ENCODE measurements at places on chromosomes 7 and 10. TPM values are rescaled to one million over a fixed set of nuclear protein-coding genes. Genes with fewer than 3 reads are reported as not detected.

PIK3CG gene
- total RNA-seq, result 15.7 TPM

- no peaks in the 10 kb centered on the region for H3K4me1 ChIP-seq
- no peaks in the 10 kb centered on the region for H3K27me3 ChIP-seq
- DNase-seq, result no peak
- H3K36me3 ChIP-seq, result no peaks in the 10 kb centered on the region
- no peak overlapping the region for H3K4me3 ChIP-seq
These were observed 105.6 kb downstream of the BUB3 start for GRCh38 chr10:123259791-123260190.

- H3K4me1 ChIP-seq, result peaks cover 81% of the 10 kb centered on the region
- no peak overlapping the region for H3K4me3 ChIP-seq
- H3K36me3 ChIP-seq, result peaks cover 16% of the 10 kb centered on the region
These were observed 13.8 kb downstream of the PSAP start for GRCh38 chr10:71837098-71837827.

DNA sequence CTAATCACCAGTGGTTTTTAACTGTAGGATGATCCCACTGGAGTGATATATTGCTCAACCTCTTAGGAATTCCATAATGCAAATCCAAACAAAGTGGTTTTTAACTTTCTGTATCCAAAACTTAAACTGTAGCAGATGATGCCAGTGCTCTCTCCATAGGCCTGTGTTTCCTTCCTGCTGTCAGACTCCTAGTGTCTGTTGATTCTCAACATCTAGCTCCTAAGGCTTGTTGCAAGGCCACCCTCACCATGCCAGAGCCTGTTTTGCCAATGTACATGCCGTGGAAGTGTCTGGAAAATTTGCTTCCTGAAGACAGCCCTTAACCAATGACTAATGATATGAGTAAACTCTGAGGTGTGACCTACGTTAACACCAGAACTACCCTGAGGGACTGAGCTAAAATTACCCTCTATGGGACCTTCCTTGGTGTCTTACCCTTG, 39.3 kb downstream of the C1GALT1 start:
- no peak overlapping the region for H3K27ac ChIP-seq
- DNase-seq, result no peak
- no peaks in the 10 kb centered on the region for H3K36me3 ChIP-seq
- no peaks in the 10 kb centered on the region for H3K4me1 ChIP-seq
- H3K27me3 ChIP-seq, result no peaks in the 10 kb centered on the region

DNA sequence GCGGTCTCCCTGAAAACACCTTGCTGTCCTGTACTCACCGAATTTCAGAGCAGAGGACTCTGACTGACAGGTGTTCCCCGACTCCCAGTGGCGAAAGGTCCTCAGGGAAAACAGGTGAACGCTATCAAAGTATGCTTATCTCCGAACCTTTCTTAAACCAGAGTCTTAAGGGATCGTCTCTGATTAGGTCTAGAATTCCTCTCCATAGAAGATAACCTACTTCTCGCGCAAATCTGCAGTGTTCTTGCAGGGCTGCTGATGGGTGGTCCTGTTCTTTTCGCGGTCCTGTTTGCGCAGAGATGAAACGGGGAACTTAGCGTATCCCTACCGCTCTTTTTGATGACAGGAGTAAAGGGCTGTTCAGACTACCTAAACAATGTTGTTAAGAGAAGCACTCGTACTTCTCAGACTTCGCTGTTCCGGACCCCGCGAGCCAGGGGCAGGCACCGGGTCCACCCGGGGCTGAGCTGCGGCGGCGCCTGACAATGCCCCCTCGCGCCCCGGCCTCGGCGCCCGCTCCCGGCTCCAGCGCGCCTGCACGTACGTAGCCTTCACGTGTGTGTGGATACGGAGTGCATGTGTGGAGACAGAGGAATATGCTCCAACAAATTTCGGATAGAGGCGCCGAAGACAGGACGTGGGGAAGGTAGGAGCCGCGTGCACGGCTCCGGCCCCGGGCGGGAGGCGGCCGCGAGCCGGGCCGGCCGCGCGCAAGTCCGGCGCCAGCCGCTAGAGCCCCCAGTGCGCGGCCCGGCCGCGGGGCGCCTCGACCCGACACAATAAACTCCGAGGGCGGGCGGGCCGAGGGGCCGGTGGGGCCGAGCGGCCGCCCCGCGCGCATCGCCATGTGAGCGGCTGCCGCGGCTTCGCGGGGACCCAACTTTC, 766 bp upstream of the ZMYND11 start:
- H3K4me1 ChIP-seq, result peaks cover 27% of the 10 kb centered on the region
- H3K27ac ChIP-seq, result peak overlapping the region; percentile 97
- peak overlapping the region; percentile 93 for H3K4me3 ChIP-seq
- no peaks in the 10 kb centered on the region for H3K36me3 ChIP-seq
- no peaks in the 10 kb centered on the region for H3K27me3 ChIP-seq

DNA sequence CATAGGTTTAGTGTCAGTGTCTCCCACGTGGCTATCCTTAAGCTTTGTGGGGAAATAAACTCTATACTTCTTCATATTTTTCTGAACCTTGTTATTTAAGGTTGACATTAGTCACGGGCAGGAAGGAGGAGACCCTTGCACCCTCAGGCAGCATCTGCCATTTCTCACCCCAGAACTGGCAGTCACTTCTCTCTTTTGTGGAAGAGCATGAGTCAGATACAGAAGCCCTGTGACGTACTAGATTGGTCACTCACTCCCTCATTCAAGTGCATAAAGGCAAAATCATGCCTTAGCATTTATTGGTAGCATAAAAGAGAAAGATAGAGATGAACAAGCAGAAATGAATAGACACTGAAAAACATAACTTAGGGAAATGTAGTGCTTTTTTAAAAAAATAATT, 206.0 kb upstream of the MDFIC start:
- DNase-seq, result no peak
- no peak overlapping the region for H3K4me3 ChIP-seq
- H3K4me1 ChIP-seq, result no peaks in the 10 kb centered on the region

KCNH2 gene
- total RNA-seq, result 3.6 TPM

DNA sequence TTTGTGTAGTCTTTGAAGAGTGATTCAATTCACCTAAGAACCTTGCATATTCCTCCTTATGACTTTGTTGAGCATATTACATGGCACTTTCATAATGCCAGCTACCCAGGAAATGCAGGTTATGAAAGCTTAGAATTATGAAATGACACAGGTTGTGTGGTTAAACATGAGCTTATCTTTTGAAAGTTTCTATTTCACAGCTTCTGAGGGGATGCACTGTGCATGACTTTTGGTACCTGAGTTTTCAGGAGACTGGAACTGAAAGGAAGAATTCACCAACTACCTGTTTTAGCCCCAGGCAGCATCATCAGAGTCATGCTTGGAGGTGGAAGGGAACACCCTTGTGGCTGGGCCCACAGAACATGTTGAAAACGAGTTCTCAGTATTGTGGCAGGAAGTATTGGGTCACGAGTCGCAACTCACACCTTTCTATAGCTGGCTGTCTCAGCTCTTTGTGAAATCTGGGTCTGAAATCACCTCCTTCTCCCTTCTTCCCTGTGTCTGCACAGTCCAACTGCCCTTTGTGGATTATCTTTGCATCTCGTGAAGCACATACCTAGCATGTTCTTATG, 228.2 kb downstream of the PTEN start:
- H3K27me3 ChIP-seq, result no peaks in the 10 kb centered on the region
- H3K27ac ChIP-seq, result no peak overlapping the region
- no peak overlapping the region for H3K4me3 ChIP-seq
- H3K4me1 ChIP-seq, result no peaks in the 10 kb centered on the region

GRCh38 chr10:101639141-101639900, 51.2 kb downstream of the DPCD start:
- no peaks in the 10 kb centered on the region for H3K27me3 ChIP-seq
- no peak overlapping the region for H3K4me3 ChIP-seq
- H3K4me1 ChIP-seq, result no peaks in the 10 kb centered on the region
- H3K27ac ChIP-seq, result no peak overlapping the region

DNA sequence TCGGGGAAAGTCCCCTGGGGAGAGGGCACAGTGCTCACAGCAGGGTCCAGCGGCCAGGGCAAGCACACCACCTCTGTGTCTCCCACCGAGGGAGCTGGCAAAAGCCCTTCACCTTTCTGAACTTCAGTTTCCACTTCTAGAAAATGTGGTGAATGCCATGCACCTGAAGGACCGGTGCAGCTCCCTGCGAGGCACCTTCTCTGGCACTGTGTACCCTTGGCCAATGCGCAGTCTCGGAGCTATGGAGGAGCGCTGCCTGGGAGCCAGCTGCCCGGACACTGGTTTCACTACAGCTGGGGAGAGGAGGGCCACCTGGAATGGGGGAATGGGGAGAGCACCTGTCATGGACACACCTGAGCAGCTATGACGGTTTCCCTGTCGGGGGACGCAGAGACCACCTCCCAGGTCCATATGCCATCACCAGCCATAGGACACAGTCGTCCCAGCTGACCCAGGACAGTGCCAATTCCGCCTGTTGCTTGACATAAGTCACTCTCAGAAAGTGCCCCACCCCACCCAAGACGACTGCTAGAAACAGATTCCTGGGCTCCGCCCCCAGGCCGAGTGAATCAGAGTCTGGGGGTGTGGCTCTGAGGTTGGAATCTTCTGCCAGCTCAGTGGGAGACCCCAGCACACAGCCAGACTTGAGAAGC, 16.8 kb downstream of the RASGEF1A start:
- DNase-seq, result peak; percentile 54
- no peak overlapping the region for H3K4me3 ChIP-seq
- no peak overlapping the region for H3K27ac ChIP-seq
- peaks cover 2% of the 10 kb centered on the region for H3K4me1 ChIP-seq
- no peaks in the 10 kb centered on the region for H3K27me3 ChIP-seq

GRCh38 chr10:34776090-34776690, 38.9 kb downstream of the PARD3 start:
- peaks cover 8% of the 10 kb centered on the region for H3K4me1 ChIP-seq
- no peaks in the 10 kb centered on the region for H3K27me3 ChIP-seq
- H3K36me3 ChIP-seq, result no peaks in the 10 kb centered on the region
- no peak overlapping the region for H3K27ac ChIP-seq

- no peak overlapping the region for H3K27ac ChIP-seq
- peaks cover 4% of the 10 kb centered on the region for H3K4me1 ChIP-seq
- H3K27me3 ChIP-seq, result no peaks in the 10 kb centered on the region
- no peak overlapping the region for H3K4me3 ChIP-seq
These were observed 244.8 kb downstream of the BICC1 start for GRCh38 chr10:58757352-58758065.

- H3K4me1 ChIP-seq, result peaks cover 47% of the 10 kb centered on the region
- H3K27me3 ChIP-seq, result no peaks in the 10 kb centered on the region
- H3K36me3 ChIP-seq, result no peaks in the 10 kb centered on the region
- peak; percentile 82 for DNase-seq
- peak overlapping the region; percentile 70 for H3K4me3 ChIP-seq
- peak overlapping the region; percentile 83 for H3K27ac ChIP-seq
These were observed 1.8 kb upstream of the MICALL2 start for GRCh38 chr7:1460821-1461645.

DNA sequence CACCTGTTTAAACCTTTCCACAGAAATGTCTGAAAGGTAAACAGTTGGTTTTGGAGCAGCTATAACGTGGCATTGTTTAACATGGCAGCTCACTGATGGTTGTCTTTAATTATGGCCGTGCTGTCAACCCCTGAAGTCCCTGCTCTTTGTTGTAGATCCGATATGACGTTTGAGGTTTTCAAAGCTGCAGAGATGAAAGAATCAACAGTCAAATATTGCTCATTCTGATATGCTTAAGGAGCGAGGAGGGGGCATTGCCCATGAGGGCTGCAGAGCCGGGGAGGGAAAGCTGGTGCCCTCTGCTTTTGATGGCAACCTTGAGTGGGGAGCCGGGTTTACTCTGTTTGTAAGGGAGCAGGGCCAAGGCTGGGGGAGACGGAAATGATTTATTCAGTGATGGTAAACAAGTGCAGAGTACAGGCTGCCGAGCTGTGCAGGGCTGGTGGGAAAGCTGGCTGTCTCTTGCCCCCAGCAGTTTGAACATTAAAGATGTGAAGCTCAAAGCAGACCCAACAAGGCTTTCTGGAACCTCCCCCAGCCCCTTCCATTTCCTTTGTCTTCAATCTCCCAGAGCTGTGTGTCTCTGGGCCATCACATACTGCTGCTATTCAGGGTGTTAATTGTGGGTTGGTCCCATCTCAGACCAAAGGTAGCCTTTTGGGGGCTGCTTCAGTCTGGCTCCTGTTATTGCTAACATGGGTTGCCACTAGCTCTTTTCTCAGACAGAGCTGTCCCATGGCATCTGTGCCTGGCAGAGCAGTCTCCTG, 345.5 kb downstream of the LRMDA start:
- no peaks in the 10 kb centered on the region for H3K36me3 ChIP-seq
- H3K27ac ChIP-seq, result no peak overlapping the region
- peaks cover 16% of the 10 kb centered on the region for H3K4me1 ChIP-seq
- H3K4me3 ChIP-seq, result no peak overlapping the region
- no peak for DNase-seq
- H3K27me3 ChIP-seq, result no peaks in the 10 kb centered on the region

GRCh38 chr10:104707602-104708459, 66.7 kb downstream of the SORCS3 start:
- no peak for DNase-seq
- no peaks in the 10 kb centered on the region for H3K4me1 ChIP-seq
- H3K4me3 ChIP-seq, result no peak overlapping the region

DNA sequence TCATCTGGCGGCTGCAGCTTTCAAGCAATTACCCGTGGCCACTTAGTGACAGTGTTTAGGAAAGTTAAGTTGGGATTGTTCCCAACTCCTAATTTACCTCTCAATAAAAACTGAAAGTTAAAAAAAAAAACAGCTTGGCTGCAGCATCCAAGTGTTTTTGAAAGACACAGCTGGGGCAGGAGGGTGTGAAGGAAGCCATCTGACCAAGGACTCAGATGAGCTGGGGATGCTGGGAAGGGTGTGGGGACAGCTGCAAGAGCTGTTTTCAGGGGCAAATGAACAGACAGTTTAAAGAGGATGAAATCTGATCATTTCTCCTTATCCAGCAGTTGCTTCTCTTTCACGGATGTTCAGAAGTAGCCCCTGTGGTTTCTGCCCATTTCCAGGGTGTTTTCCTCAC, 129.2 kb upstream of the CDCA7L start:
- DNase-seq, result no peak
- H3K4me1 ChIP-seq, result no peaks in the 10 kb centered on the region
- H3K27me3 ChIP-seq, result peaks cover 13% of the 10 kb centered on the region
- H3K4me3 ChIP-seq, result no peak overlapping the region
- no peak overlapping the region for H3K27ac ChIP-seq
- H3K36me3 ChIP-seq, result no peaks in the 10 kb centered on the region

UCMA gene
- not detected for total RNA-seq

GRCh38 chr10:103762916-103763315, 92.5 kb downstream of the SH3PXD2A start:
- H3K4me1 ChIP-seq, result peaks cover 76% of the 10 kb centered on the region
- H3K27me3 ChIP-seq, result no peaks in the 10 kb centered on the region
- no peak overlapping the region for H3K4me3 ChIP-seq
- DNase-seq, result no peak
- H3K36me3 ChIP-seq, result no peaks in the 10 kb centered on the region
- H3K27ac ChIP-seq, result peak overlapping the region; percentile 11

GRCh38 chr7:121343302-121343701, 14.5 kb downstream of the WNT16 start:
- H3K27ac ChIP-seq, result no peak overlapping the region
- H3K27me3 ChIP-seq, result no peaks in the 10 kb centered on the region
- no peak overlapping the region for H3K4me3 ChIP-seq
- no peaks in the 10 kb centered on the region for H3K4me1 ChIP-seq

DNA sequence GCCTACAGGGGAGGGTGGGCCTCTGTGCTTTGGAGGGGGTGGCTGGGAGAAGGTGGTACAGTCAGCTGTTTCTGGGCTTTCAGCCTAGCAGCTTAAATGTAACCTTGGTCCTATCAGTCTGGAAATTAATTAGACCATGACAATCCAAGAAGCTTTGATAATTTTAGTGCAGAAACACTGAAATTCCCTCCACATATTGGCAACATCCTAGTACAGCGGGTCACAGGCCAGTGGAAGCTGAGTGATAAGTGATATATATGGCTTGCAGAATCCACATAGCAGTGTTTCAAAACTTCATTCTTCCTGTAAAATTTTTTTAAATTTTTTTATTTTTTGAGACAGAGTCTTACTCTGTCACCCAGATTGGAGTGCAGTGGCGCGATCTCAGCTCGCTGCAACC, 212.6 kb downstream of the TYW1 start:
- no peaks in the 10 kb centered on the region for H3K4me1 ChIP-seq
- no peak overlapping the region for H3K27ac ChIP-seq
- no peaks in the 10 kb centered on the region for H3K27me3 ChIP-seq
- no peak overlapping the region for H3K4me3 ChIP-seq
- no peaks in the 10 kb centered on the region for H3K36me3 ChIP-seq

Measured in upper lobe of right lung (tissue), 1 donor.